Peyer's patch (tissue), 4 donors: ENCODE measurements at places on chromosomes 16 and 17.

DNA sequence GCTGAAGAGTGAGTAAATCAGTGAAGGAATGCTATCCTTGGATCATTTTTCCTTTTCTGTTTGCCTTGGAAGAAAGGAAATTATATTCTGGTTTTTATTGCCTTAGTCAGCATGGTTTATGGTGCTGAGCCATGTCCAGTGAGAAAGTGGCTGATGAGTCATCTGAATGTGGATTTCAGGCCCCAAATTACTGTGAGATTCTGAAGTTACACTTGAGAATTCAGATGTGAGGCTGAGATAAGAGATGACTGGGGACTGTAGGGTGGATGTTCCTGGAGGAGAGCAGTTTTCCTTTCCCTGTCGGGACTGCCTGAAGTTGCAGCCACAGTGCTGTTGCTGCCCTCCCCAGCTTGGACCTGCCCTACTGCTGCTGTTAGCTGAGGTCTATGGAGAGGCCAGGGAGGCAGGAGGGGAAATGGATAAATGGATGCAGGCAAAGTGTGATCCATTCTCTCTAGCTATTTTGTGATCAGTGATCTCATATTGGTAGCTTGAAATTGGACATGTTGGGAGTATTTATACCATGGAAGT is 4.2 kb upstream of the MAP3K14 start:
- no peak for DNase-seq

DNA sequence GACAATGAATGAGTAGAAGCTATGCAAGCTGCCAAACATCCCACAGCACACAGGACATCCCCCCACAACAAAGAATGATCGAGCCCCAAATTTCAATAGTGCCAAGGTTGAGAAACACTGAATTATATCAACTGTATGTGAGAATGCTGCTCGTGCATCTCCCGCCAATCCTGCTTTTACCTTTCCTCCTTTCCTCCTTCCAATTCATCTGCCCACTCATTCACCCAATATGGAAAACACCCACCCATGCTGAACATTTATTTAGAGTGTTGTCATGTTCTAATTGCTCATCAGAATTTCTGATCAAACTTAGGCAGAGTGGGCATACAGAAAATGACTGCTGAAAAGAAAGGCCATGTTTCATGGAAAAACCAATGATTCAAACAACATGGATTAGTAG is 183.0 kb downstream of the TMEM114 start:
- DNase-seq, result no peak

- no peak for DNase-seq
Measured at GRCh38 chr17:45825792-45826191, 18.9 kb upstream of the SPPL2C start.

DNA sequence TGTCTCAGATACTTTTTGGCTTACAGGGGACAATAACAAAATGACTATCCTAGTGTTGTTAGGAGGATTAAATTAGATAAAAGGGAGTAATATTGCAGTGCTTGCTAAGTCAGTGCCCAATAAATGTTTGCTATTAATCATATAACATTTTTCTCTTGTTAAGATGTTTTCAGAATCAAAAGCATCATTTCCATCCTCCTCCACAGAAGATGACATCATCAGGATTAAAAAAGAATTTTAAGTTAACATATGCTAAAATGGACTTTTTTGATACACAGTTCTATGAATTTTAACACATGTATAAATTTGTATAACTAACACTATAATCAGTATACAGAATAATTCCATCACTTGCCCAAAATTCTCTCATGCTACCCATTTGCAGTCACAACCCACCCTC is 492.6 kb downstream of the GRIN2A start:
- no peak for DNase-seq

GRCh38 chr16:3131755-3132377 is 3.0 kb upstream of the ZNF213 start:
- DNase-seq, result peak; percentile 71

DNA sequence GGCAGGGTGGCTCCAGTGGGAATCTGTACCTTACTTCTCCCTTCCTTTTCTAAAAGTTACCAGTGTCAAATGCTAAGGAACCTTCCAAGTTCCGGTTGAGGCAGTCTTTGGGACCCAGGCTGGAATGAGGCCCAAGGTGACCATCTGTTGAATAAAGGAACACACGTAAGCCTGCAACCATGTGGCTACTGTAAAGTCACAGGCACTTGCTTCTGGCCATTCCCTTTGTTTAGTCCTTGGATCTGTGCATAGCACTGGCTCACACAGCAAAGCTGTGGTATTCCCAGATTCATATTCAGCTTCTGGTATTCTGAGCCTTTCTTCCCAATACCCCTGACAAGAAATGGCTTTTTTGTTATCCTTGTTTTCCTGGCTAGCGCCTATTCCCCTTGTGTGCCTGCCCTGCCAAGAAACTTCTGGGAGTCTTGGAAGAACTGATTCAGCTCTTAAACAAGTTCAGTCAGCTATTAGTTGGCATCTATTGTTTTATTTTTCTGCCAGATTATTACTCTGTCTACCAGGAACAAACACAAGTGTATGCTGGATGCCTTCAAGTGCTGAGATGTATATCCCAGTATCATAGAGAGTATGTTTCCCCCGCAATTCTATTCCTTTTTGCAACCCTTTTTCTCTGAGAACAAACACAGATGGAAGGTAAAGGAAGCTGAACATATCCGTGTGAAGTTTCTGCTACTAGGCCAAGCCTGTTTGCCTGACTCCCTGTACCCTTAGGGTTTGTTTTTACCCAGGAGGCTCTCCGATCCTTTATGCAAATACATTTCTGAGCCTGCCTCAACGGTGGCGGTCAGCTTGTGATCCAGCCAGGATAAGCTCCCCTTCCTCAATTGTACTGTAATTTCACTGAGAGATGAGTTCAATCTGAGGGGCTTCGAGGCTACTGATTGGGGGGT is 13.2 kb downstream of the TMEM238L start:
- no peak for DNase-seq

GRCh38 chr16:19152042-19152441 is 16.0 kb upstream of the SYT17 start:
- DNase-seq, result no peak

- no peak for DNase-seq
Measured at GRCh38 chr16:79981814-79982213, 381.3 kb upstream of the MAF start.

GRCh38 chr17:77651988-77652387 is 306.5 kb upstream of the TNRC6C start:
- peak; percentile 6 for DNase-seq

DNA sequence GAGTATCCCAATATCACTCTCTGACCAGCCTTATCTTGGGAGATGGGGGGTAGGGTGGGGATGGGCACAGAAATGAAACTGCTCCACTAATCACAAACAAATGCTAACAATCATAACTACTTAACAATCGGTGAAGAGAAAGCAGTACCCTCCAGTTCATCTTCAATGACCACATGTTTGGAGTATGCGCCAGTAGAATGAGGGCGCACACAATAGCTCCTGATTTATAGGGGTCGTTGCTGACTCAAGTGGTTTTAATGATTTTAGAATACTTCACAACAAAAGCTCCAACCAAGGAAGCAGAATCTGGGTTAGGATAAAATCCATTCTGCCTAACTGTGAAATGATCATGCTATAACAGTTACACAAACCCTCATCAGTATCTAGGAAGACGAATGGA is 184.4 kb downstream of the AATF start:
- DNase-seq, result no peak
